Ovary (tissue), 10 donors: ENCODE measurements at places on chromosomes 13 and 19. TPM values are rescaled to one million over a fixed set of nuclear protein-coding genes. Genes with fewer than 3 reads are reported as not detected.

LILRB5 gene
- total RNA-seq = 3.0 TPM

DNA sequence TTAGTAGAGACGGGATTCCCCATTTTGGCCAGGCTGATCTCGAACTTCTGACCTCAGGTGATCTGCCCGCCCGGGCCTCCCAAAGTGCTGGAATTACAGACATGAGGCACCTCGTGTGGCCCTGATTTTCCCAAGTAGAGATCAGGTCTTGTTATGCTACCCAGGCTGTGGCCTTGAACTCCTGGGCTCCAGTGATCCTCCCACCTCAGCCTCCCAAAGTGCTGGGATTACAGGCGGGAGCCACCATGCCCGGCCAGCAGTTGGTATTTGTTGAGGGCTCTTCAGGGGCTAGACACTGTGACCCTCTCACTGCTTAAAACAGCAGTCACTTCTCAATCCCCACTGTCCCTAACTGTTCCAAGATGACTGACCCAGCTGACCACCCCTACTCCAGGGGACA is 8.5 kb upstream of the ELAVL3 start:
- H3K27ac ChIP-seq = no peak overlapping the region
- H3K4me3 ChIP-seq = no peak overlapping the region
- no peaks in the 10 kb centered on the region for H3K4me1 ChIP-seq
- no peak for DNase-seq
- no peaks in the 10 kb centered on the region for H3K36me3 ChIP-seq

DNA sequence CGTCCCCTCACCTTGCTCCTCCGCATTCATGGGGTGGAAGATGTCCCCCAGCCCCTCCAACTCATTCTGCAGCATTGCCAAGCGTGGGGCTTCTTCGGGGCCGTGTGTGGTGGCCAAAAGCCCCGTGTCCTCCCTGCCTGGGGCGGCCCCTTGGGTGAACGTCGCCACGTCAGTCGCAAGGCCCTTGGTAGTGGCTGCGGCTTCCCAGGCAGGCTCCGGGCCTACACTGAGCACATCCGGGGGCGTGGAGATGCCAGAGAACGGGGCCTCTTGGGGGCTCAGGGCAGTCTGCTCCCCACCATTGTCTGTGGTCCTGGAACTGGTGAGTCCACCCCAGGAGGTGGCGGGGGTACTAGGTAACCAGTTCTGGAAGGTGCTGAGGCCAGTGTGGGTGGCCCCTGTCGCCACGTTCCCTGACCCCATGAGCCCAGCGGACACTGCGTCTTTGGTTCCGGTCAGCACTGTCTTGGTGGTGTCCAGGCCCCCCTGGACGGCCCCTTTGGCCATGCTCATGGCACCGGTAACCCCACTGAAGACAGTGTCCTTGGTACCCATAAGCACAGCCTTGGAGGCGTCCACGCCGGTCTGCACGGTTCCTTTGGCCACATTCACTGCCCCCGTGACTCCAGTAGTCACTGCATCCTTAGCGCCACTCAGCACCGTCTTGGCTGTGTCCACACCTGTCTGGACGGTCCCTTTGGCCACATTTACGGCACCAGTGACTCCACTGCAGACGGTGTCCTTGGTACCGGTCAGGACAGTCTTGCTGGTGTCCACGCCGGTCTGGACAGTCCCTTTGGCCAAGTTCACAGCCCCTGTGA is 7.6 kb downstream of the PLIN4 start:
- DNase-seq = peak; percentile 22
- no peaks in the 10 kb centered on the region for H3K4me1 ChIP-seq
- no peak overlapping the region for H3K4me3 ChIP-seq
- no peaks in the 10 kb centered on the region for H3K27me3 ChIP-seq
- H3K27ac ChIP-seq = no peak overlapping the region

DNA sequence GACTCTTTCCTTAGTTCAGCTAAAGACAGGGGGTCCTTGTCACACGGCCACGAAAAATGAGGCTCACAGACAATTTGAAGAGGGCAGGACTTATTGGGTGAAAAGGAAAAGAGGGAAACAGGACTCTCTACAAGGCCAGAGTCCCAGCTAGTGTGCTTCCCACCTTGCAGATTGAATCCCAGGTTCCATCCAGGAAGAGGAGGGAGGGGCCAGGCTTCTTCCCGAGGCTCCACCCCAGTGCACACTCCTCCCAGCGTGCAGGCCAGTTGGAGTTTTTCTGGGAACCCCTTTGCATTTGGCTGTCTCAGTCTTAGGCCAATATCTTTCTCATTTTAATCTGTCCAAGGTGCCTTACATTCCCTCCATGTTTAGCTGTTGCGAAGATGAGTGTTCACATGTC is 106.8 kb downstream of the DNAJC3 start:
- no peak overlapping the region for H3K4me3 ChIP-seq
- no peaks in the 10 kb centered on the region for H3K27me3 ChIP-seq
- H3K4me1 ChIP-seq = peaks cover 5% of the 10 kb centered on the region
- no peaks in the 10 kb centered on the region for H3K36me3 ChIP-seq
- DNase-seq = no peak

DNA sequence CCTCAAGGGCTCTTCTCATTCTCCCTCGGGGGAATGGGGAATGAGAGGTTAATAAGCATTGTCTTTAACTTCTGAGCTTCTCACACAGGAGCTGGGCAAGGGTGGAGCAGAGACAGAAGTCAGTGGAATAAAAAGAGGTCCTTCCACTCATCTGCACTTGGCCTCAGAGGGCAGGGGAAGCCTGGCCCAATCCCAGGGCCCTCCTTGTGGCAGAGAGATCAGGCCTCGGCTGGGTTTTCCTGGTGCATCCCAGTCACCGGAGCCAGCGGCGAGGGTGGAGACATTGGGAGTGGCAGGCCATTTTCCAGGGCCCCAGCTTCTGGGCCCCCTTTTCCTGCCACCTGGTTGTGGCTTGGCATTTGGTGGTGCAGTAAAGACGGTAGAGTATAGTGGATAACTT is 10.6 kb downstream of the CALM3 start:
- H3K4me1 ChIP-seq = no peaks in the 10 kb centered on the region
- no peak for DNase-seq
- no peaks in the 10 kb centered on the region for H3K36me3 ChIP-seq
- H3K4me3 ChIP-seq = no peak overlapping the region
- H3K27ac ChIP-seq = no peak overlapping the region

GRCh38 chr13:96958286-96958891 is 35.9 kb downstream of the OXGR1 start:
- no peak overlapping the region for H3K4me3 ChIP-seq
- no peaks in the 10 kb centered on the region for H3K36me3 ChIP-seq
- no peaks in the 10 kb centered on the region for H3K27me3 ChIP-seq
- H3K27ac ChIP-seq = no peak overlapping the region
- DNase-seq = no peak

- H3K36me3 ChIP-seq = no peaks in the 10 kb centered on the region
- no peaks in the 10 kb centered on the region for H3K27me3 ChIP-seq
- no peak overlapping the region for H3K27ac ChIP-seq
- DNase-seq = peak; percentile 63
- no peaks in the 10 kb centered on the region for H3K4me1 ChIP-seq
These were observed 17.9 kb upstream of the ZNF175 start for GRCh38 chr19:51552996-51553725.

DNA sequence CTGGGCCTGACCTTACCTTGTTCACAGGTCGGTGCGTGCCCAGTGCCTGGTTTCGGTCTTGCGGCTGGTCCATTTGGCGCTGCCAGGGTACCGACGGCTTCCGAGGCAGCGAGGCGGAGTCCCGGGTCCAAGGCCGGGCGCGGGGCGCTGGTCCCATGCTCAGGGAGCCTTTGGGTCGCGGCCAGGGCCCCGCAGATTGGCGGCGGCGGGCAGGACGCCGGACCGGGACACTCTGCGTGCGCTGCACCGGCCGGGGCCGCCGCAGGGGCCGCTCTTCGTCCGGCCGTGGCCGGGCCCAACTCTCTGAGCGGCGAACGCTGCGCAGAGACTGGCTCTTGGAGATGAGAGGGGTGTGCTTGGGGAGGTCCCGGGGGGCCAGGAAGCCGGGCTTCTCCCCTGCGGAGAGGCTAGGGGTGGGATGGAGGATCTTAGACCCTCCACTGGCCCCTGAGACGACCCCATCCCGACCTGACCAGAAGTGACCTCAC is 3.4 kb upstream of the WIZ start:
- H3K4me1 ChIP-seq = peaks cover 20% of the 10 kb centered on the region
- DNase-seq = no peak
- H3K4me3 ChIP-seq = peak overlapping the region; percentile 32
- H3K36me3 ChIP-seq = no peaks in the 10 kb centered on the region
- no peak overlapping the region for H3K27ac ChIP-seq
- H3K27me3 ChIP-seq = no peaks in the 10 kb centered on the region

- H3K4me1 ChIP-seq = no peaks in the 10 kb centered on the region
- H3K27ac ChIP-seq = no peak overlapping the region
- H3K4me3 ChIP-seq = no peak overlapping the region
- DNase-seq = no peak
These were observed 30.4 kb downstream of the NWD1 start for GRCh38 chr19:16750081-16750480.

ZNF610 gene
- 4.5 TPM for total RNA-seq

- H3K4me1 ChIP-seq = no peaks in the 10 kb centered on the region
- no peak overlapping the region for H3K27ac ChIP-seq
- no peaks in the 10 kb centered on the region for H3K36me3 ChIP-seq
These were observed 1.4 kb upstream of the OR7G3 start for GRCh38 chr19:9128171-9128570.

GRCh38 chr13:21673539-21673788 is 2.6 kb downstream of the FGF9 start:
- H3K27me3 ChIP-seq = no peaks in the 10 kb centered on the region
- H3K4me3 ChIP-seq = peak overlapping the region; percentile 61
- DNase-seq = no peak

CGB5 gene
- not detected for total RNA-seq

GRCh38 chr13:98576200-98576945 is 534 bp downstream of the STK24 start:
- peak overlapping the region; percentile 93 for H3K27ac ChIP-seq
- no peaks in the 10 kb centered on the region for H3K27me3 ChIP-seq
- H3K4me3 ChIP-seq = peak overlapping the region; percentile 99
- H3K36me3 ChIP-seq = no peaks in the 10 kb centered on the region

DNA sequence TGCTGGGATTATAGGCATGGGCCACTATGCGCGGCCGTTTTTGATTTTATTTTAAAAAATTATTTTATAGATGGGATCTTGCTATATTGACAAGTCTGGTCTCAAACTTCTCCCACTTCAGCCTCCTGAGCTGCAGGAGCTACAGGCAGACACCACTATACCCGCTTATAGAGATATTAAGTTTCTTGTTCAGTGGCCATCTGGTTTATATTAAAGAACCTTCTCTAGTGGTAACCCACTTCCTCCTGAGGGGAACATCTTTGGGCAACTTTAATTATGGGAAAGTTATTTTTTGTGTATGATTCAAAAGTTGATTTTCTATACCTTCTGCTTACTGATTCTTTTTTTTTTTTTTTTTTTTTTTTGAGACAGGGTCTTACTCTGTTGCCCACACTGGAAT is 172.7 kb downstream of the KLF5 start:
- H3K27ac ChIP-seq = no peak overlapping the region
- H3K4me3 ChIP-seq = no peak overlapping the region
- H3K27me3 ChIP-seq = no peaks in the 10 kb centered on the region
- H3K36me3 ChIP-seq = no peaks in the 10 kb centered on the region
- no peaks in the 10 kb centered on the region for H3K4me1 ChIP-seq

PIN1 gene
- total RNA-seq = 66.1 TPM

GRCh38 chr13:102742101-102742500 is 31.5 kb downstream of the TEX30 start:
- H3K4me3 ChIP-seq = no peak overlapping the region
- DNase-seq = no peak
- no peaks in the 10 kb centered on the region for H3K4me1 ChIP-seq
- H3K36me3 ChIP-seq = no peaks in the 10 kb centered on the region
- H3K27ac ChIP-seq = no peak overlapping the region

DNA sequence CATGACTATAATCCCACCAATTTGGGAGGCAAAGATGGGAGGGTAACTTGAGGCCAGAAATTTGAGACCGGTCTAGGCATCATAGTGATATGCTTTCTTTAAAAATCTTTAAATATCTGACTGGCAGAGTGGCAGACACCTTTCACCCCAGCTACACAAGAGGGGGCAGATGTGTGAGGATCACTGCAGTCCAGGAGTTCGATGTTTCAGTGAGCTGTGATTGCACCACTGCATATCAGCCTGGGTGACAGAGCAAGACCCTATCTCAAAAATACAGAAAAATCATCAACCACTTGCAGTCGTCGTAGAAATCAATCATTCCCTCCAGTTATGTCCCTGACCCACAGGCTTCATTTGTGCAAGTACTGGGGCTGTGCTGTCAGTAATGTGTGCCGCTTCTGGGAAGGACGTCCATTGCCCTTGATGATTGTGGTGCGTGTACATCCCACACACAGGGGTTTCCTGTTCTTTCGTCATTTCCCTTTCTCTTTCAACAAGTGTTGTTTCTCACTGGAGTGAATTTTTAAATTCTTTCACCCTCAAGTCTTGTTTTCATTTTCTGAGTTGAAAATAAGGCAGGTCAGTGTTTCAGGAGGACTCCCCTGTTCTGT is 1.4 kb downstream of the LGALS14 start:
- no peak overlapping the region for H3K4me3 ChIP-seq
- no peak for DNase-seq
- no peaks in the 10 kb centered on the region for H3K4me1 ChIP-seq
- H3K27ac ChIP-seq = no peak overlapping the region
- H3K27me3 ChIP-seq = no peaks in the 10 kb centered on the region
- H3K36me3 ChIP-seq = no peaks in the 10 kb centered on the region

GRCh38 chr13:111319521-111319920 is 921 bp upstream of the TEX29 start:
- no peaks in the 10 kb centered on the region for H3K4me1 ChIP-seq
- H3K36me3 ChIP-seq = no peaks in the 10 kb centered on the region
- no peak for DNase-seq
- no peaks in the 10 kb centered on the region for H3K27me3 ChIP-seq

- peaks cover 37% of the 10 kb centered on the region for H3K4me1 ChIP-seq
- no peak overlapping the region for H3K4me3 ChIP-seq
- no peaks in the 10 kb centered on the region for H3K36me3 ChIP-seq
- no peaks in the 10 kb centered on the region for H3K27me3 ChIP-seq
- no peak for DNase-seq
These were observed 27.5 kb upstream of the ISYNA1 start for GRCh38 chr19:18465214-18465963.

FAM124A gene
- total RNA-seq = 1.2 TPM

GNA15 gene
- total RNA-seq = 1.2 TPM

GRCh38 chr13:92717857-92718256 is 508.8 kb upstream of the GPC6 start:
- no peaks in the 10 kb centered on the region for H3K27me3 ChIP-seq
- H3K36me3 ChIP-seq = no peaks in the 10 kb centered on the region
- DNase-seq = no peak
- H3K4me1 ChIP-seq = no peaks in the 10 kb centered on the region
- no peak overlapping the region for H3K4me3 ChIP-seq
- no peak overlapping the region for H3K27ac ChIP-seq
